ENCODE measurements at places on chromosomes 11 and 22.

- DNase-seq = no peak
These were observed 13.9 kb downstream of the MGAT3 start for GRCh38 chr22:39470451-39471291.

GRCh38 chr22:43319661-43320486, 23.3 kb downstream of the SCUBE1 start:
- DNase-seq = no peak

- peak; percentile 84 for DNase-seq
These were observed 29.8 kb upstream of the DRD2 start for GRCh38 chr11:113505046-113505445.

GRCh38 chr11:88357323-88358039, 19.9 kb upstream of the CTSC start:
- DNase-seq = no peak

DNA sequence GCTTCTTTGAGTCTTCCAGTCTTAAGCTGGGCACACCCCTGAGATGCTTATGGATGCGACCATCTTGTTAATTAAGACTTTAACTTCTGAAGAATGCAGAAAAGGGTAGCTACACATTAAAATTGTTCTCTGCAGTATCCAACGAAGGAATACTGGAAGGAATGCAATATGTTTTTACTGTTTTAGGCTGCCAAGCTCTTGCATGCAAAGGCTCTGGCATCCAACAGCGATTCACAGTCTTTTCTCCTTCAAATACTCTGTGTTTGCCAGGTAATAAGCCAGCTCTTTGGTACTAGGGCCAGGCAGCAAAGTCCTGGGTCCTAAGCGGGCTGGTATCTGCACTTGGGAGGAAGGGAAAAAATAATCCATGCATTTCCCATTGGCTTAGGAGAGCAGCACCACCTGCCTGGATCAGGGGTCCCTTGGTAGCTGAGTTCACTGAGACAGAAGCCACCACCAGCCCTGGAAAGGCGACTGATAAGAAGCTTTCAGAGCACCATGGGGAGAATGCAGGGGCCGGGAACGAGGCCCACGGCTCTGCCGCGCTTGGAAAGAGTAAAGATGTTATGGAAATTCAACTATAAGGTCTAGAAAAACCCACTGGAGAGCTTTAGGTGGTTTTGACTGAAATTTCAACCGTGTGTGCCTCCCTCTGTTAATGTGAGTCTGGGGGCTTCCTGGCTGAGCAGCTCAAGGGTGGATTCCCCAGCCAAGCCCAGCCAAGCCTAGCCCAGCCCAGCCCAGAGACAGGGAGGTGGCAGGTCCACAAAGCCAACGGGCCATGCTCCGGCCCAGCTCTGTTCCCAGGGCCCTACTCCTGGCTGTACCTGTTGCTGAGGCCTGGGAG, 67.0 kb upstream of the CCND1 start:
- no peak for DNase-seq

- no peak for DNase-seq
These were observed 573.9 kb upstream of the CADM1 start for GRCh38 chr11:116078101-116078591.

DNA sequence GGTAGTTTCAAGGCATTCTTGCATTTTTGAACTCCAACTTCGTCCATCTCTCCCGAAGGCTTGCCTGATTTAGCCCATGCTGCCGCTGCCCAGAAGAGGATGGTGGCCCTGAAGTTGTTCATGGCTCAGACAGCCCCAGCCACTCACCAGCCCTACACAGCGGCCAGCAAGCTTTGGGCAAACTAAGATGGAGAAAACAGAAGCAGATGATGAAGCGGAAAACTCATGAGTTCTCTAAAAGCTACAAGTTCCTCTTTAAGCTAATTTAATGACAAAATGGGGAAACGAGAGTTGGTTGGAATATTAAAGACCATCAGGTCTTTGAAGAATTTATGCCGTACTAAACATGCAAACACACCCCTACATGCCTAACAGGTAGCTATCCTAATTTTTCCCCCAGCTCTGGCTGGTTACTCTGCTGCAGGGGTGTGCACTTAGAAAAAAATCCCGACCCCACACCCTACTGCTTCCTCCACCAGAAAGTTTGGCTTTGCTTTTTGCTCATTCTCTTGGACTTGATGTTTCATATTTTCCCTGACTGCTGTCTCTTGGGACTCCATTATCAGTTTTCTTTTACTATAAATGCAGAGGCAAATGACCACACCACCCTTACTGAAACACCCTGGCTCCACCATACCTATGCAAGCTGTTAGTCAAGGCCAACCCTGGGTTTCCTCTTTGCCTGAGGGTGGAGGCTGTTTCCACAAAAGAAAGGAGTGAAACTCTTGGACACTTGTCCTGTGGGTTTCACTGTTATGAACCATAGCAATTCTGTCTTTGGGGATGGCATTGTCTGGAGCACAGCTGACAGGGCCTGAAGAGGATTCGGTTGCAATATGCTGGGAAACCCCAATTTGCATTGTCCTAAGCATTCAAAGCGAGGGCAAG, at the start of gene MPEG1:
TSS of gene MPEG1 (minus strand) at position 184 of the 888 bp plus-strand sequence. CDS start at position 122, 62 bp downstream.
- peak; percentile 68 for DNase-seq

GRCh38 chr22:49565516-49565855, 262.2 kb downstream of the BRD1 start:
- no peak for DNase-seq

DNA sequence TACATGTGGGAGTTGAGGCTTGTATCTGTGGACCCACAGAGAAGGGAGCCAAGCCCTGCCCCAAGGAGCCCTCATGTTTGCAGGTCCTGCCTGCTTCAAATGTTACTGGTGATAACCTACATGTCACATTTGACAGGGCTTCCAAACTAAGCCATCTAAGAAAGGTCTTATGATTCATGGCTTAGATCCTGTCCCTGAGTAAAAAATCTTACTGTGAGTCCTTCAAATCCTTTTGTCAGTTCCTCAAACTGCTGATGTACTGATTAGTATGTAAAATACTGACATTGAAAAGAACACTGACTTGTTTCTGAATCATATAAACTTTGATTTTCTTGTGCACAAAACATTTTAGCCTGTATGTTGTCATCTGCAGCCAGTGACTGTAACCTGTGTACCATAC, 1.0 kb upstream of the PANX1 start:
- no peak for DNase-seq

- peak; percentile 63 for DNase-seq
These were observed 21.2 kb upstream of the PSMA1 start for GRCh38 chr11:14541192-14541947.

GRCh38 chr11:86745571-86745970, 54.8 kb upstream of the PRSS23 start:
- no peak for DNase-seq

DNA sequence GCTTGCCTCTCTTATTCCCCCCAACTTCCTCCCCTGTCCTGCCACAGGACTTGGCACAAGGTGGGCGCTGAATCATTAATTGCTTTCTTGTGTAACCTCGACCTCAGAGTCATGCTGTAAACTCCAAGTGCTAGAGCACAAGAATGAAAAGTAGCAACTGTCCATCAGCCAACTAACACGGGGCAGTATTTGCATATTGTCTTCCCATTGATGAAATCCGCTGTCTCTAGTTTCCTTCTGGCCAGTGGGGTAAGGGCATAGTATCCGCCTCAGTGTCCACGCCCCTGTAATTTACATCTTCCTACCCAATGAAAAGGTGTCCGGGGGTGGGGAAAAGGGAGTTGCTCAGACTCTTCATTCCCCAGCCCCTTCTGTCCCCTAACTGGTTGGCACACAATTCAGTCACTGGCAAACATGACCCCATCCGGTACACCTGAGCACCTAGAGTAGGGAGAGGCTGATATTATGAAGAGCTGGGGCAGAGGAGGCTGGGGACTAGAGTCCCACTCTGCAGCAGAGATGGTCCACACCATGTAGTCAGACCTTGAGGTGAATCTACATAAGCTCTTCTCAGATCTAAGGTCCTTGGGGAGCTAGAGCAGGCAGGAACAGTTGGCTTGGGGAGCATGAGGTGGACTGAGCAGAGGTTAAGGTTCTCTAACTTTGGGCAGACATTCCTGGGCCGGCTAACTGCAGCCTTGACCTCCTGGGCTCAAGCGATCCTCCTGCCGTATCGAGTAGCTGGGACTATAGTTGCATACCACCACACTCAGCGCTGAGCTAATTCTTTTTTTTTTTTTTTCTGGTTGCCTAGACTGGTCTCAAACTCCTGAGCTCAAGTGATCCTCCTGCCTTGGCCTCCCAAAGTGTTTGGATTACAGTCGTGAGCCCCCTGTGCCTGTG, 6.8 kb upstream of the GGA1 start:
- no peak for DNase-seq

GRCh38 chr22:42367980-42368378, 64.2 kb downstream of the NFAM1 start:
- peak; percentile 25 for DNase-seq

GRCh38 chr22:30923168-30923900, 45.2 kb downstream of the MORC2 start:
- no peak for DNase-seq

- no peak for DNase-seq
These were observed 439.7 kb downstream of the BUD13 start for GRCh38 chr11:116333001-116333535.

DNA sequence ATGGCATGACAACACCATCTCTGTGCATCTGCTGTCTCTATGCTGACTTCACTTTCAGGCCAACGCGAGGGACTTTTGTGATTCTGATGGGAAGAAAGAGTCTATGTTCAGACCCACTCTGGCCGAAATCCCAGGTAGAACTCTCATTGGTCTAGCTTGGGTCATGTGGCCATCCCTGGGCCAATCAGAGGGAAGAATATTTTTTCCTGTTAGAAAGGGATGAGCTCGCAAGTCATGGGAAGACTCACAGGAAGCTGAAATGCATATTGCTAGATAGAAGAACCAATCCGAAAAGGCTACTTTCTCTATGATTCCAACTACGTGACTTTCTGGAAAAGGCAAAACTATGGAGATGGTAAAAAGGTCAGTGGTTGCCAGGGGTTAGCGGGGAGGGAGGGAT, 56.0 kb upstream of the LINC01488 start:
- DNase-seq = peak; percentile 39

- DNase-seq = no peak
These were observed 13.2 kb upstream of the SHANK2 start for GRCh38 chr11:71265559-71266092.

- no peak for DNase-seq
These were observed 91.3 kb upstream of the KCNQ1OT1 start for GRCh38 chr11:2791139-2791520.

- no peak for DNase-seq
These were observed 88.9 kb downstream of the ARFGAP2 start for GRCh38 chr11:47087801-47088200.

DNA sequence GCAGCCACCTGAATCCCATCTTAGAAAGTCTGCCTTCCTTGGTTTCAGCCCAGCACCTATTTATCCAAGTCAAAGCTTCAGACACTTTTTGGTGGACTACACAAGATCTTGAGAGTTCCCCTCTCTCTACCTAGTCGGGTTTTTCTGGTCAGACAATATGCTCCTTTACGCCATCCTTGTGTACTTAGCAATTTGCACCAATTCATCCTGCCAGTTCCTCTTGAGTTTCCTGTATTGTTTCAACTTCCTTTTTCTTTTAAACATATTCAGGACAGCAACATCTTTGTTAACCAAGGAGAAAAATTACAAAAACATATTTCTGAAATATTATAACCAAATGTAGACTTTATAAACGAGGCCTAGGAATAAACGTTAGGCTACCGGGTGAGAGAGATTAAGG, 368.2 kb upstream of the CADM1 start:
- peak; percentile 48 for DNase-seq

- peak; percentile 73 for DNase-seq
These were observed 171.7 kb downstream of the DBX1 start for GRCh38 chr11:19988598-19988997.

- no peak for DNase-seq
These were observed 2.6 kb downstream of the PPP1R14B start for GRCh38 chr11:64244107-64244506.

DNA sequence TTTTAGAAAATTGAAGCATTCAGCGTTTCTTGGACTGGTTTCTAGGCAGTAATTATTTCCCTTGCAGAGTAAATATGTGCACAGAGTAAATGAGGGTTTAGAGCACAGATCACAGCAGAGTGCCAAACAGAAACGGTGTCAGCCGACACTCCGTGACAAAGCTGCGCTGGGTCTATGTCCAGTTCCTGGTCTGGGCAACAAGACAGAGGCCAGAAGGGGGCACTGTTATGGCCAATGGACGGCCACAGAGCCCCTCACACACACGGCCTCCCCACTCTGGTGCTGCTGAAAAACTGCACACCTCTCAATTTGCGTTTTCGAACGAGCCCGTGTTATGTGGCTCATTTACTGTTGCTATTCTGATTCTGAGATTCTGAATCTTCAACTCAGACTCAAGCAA, 180.7 kb downstream of the MPPED1 start:
- peak; percentile 19 for DNase-seq

GRCh38 chr11:46778416-46778815, 59.4 kb downstream of the F2 start:
- DNase-seq = no peak

- no peak for DNase-seq
These were observed 23.8 kb downstream of the FLRT1 start for GRCh38 chr11:64059339-64060140.

GRCh38 chr22:49803134-49803533, 24.5 kb downstream of the BRD1 start:
- no peak for DNase-seq
